PC-3 (cell line): ENCODE measurements at places on chromosomes 1 and 21. TPM values are rescaled to one million over a fixed set of nuclear protein-coding genes. Genes with fewer than 3 reads are reported as not detected.
A peak's percentile ranks its signal among the peaks of the same experiment; 100 is the strongest.

DNA sequence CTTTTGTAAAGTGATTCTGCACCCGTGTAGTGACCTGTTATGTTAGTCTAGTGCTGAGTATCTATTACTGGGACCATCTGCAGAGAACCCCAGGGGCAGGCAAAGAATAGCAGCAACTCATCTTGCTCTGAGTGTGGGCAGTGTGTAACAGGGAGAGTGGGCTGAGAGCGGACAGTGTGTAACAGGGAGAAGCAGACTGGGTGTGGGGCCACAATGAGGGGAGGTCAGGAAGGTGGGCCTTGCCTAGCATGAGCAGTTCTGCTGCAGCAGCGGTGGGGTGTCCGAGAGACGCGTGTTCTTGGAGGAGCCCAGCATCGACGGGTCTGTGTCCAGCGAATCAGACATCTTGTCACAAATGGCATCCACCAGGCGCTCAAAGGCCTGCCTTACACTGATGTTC, 41.2 kb upstream of the NRDC start:
- peaks cover 26% of the 10 kb centered on the region for H3K4me1 ChIP-seq
- DNase-seq, result no peak
- no peak overlapping the region for H3K27ac ChIP-seq
- no peaks in the 10 kb centered on the region for H3K36me3 ChIP-seq

DNA sequence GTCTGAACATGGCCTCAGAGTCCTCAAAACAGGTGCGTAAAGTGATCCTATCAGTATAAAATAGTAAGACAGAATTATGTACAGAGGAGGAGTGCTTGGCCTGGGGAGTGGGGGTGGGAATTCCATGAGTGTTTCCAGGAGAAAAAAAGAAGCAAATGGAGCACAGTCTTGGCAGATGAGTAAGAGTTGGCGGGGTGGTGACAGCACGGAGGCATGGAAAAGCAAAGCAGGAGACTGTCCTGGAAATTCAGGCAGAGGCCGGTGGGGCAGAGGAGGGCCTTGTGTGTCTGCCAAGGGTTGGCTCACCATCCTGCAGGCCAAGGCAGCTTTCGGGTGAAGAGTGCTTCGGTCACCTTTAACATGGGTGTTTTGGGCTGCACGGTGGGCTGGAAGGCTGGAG, 63.4 kb downstream of the OPTC start:
- no peaks in the 10 kb centered on the region for H3K36me3 ChIP-seq
- peak; percentile 88 for DNase-seq
- peak overlapping the region; percentile 97 for H3K27ac ChIP-seq
- H3K4me3 ChIP-seq, result peak overlapping the region; percentile 27; the same call in 1 of the 2 replicates

DNA sequence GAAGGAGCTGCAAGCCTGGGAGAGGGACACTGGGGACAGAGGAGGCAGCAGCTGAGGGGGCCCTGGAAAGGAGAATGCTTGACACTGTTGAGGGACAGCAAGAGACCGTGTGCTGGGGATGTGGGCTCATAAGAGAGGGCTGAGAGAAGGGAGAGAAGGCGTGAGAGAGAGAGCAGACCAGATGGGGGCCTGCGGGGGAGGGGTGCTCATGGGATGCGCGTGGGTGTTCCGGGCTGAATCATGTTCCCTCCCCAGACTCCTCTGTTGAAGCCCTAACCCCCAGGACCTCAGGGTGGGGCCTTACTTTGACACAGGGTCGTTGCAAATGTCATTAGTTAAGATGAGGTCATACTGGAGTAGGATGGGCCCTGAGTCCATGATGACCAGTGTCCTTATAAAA, 40.8 kb downstream of the NTPCR start:
- no peak for DNase-seq
- H3K4me3 ChIP-seq, result no peak overlapping the region
- peaks cover 11% of the 10 kb centered on the region for H3K4me1 ChIP-seq
- H3K27ac ChIP-seq, result no peak overlapping the region

DNA sequence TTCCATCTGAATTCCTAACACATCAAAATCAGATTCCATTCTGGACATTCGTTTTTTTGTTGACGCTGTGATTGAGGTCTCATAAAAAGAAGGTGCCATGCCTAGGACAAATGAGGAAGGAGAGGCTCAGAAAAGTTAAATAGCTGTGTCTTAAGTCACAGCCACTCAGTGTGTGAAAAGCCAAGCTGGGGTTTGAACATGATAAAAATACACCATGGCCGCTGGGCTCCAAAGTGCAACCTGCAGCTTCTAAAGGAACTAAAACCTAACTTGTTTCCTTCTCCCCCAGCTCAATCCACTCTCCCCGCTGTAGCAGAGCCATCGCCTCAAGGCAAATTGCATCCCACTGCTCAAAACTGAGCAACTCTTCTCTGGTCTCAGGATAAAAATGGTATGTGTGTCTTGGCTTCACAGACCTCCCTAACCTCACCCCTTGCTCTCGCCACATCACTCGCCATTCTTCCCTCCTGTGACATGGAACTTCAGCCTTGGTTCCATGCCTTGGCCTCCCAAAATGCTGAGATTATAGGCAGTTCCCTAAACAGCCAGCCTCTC, 22.1 kb upstream of the FAM20B start:
- H3K4me1 ChIP-seq, result 0 out of 2 replicates have a peak, but pooled peaks cover 11% of the 10 kb centered on the region
- H3K36me3 ChIP-seq, result no peaks in the 10 kb centered on the region
- no peak overlapping the region for H3K4me3 ChIP-seq
- no peak overlapping the region for H3K27ac ChIP-seq
- H3K27me3 ChIP-seq, result no peaks in the 10 kb centered on the region
- peak; percentile 1 for DNase-seq

- H3K36me3 ChIP-seq, result no peaks in the 10 kb centered on the region
- peaks cover 56% of the 10 kb centered on the region for H3K27me3 ChIP-seq
- no peak overlapping the region for H3K27ac ChIP-seq
- no peaks in the 10 kb centered on the region for H3K4me1 ChIP-seq
- H3K4me3 ChIP-seq, result no peak overlapping the region
Observed at GRCh38 chr1:2824999-2825398, 23.5 kb upstream of the TTC34 start.

Gene CYP4A22
- not detected in 2 replicates for total RNA-seq

DNA sequence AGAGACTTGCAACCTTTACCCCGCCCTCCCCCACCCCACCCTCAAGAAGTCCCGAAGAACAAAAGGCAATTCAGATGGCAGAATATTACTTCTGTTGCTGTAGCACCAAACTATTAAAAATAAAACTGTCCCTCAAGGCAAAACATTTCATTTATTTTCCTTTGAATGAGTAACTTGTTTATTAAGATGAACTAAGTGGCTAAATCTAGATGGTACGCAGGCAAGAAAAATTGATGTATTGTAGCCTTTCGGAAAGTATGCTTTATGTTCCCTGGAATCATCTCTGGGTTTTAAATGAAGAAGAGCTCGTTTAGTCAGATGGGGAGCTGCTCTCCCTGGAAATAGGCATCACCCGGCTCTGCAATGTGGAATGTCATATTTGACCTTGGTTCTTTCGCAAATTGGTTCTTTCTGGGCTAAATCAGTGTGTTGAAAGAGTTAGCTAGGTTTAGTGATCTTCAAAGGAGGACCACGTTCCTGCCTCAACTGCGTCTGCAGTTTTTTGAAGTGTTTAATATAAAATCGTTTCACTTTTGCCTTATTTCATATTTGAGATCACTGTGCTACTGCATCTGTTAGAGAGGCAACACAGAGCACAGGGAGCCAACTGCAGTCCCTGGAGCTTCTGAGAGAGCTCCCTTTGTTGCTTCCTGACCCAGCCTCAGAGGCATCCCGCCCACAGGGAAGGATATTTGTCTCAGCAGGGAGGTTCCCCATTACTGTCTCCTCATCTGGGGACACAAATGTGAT, 61.8 kb downstream of the KIF26B start:
- H3K36me3 ChIP-seq, result no peaks in the 10 kb centered on the region
- no peak for DNase-seq
- H3K27me3 ChIP-seq, result peaks cover 68% of the 10 kb centered on the region

- peak overlapping the region; percentile 52 for H3K27ac ChIP-seq
- peaks cover 21% of the 10 kb centered on the region for H3K36me3 ChIP-seq
- H3K4me3 ChIP-seq, result no peak overlapping the region
- peaks cover 10% of the 10 kb centered on the region; the same call in 1 of the 2 replicates for H3K4me1 ChIP-seq
Observed at GRCh38 chr21:25997788-25998611, 172.6 kb downstream of the APP start.

- no peak overlapping the region for H3K4me3 ChIP-seq
- no peaks in the 10 kb centered on the region for H3K36me3 ChIP-seq
- no peaks in the 10 kb centered on the region for H3K4me1 ChIP-seq
- no peak overlapping the region for H3K27ac ChIP-seq
- H3K27me3 ChIP-seq, result no peaks in the 10 kb centered on the region
Observed at GRCh38 chr1:2121101-2121691, 71.0 kb downstream of the PRKCZ start.

DNA sequence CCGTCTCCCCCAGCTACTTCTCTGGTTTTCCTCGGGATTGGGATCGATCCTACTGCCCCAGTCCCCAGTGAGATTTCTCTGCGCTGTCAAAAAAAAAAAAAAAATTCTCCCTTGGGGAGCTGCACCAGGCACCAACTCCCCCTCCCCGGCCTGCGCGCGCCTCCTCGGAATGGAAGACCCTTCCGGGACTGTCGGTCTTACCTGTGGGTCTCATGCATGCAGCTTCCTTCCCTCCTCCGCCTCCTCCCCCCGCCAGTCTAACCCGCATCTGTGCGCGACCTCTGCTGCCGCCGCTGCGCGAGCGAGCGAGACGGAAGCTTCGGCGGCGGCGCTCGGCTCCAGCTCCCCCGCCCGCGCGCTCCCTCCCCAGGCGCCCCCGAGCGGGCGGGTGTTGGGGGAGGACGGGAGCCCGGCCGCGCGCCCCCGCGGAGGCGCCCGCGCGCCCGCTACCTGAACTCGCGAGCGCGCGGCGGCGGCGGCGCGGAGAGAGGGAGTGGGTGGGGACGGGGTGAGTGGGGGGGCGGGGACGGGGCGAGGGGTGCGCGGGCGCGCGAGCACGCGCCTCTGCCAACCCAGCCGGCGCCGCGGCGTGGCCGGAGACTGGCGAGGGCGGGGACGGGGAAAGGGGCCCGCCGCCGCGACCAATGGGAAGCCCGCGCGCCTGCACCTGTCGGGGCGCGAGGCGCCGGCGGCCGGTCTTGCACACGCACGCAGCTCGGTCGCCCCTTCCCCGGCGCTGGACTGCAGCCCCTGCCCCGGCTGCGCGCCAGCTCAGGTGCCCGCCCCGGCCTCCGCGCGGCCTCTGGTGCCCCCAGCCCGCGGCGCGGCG, at the start of gene SUSD4:
SUSD4 (minus strand) TSS at position 321 of the 829 bp plus-strand sequence. CDS start 751 bp downstream, outside the sequence.
- peak within 1 kb of the TSS; percentile 74 for H3K4me3 ChIP-seq
- no peak within 1 kb of the TSS for H3K27ac ChIP-seq
- H3K4me1 ChIP-seq, result peaks cover 13% of the 10 kb centered on the region

- H3K27ac ChIP-seq, result no peak overlapping the region
- no peaks in the 10 kb centered on the region for H3K4me1 ChIP-seq
- DNase-seq, result no peak
- no peaks in the 10 kb centered on the region for H3K36me3 ChIP-seq
- no peak overlapping the region for H3K4me3 ChIP-seq
- H3K27me3 ChIP-seq, result no peaks in the 10 kb centered on the region
Observed at GRCh38 chr1:231481289-231481688, 47.2 kb upstream of the TSNAX start.

Gene IL19
- not detected in 2 replicates for total RNA-seq

- H3K27ac ChIP-seq, result peak overlapping the region; percentile 78
- H3K36me3 ChIP-seq, result no peaks in the 10 kb centered on the region
- DNase-seq, result no peak
- H3K27me3 ChIP-seq, result no peaks in the 10 kb centered on the region
Observed at GRCh38 chr1:86703696-86704457, 499 bp upstream of the SH3GLB1 start.

DNA sequence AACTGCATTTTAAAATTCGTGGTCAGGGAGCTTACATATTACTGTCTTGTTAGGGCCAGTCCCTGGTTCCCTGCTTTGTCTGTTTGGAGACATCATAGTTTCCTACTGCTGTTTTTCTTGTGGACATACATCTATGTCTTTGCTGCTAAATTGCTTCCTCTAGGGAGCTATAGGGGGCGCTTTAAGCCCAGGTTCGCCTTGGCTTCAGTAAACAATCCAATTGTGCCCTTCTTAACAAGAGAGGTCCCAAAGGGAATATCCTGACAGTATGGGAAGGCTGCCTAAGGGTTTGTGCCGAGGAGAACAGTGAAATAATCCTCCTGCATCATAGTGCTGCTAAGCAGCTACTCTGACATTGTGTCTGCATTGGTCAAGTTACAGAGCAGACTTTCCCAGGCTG, 112.5 kb downstream of the USH2A start:
- peaks cover 16% of the 10 kb centered on the region for H3K4me1 ChIP-seq
- peak; percentile 86 for DNase-seq
- no peaks in the 10 kb centered on the region for H3K36me3 ChIP-seq
- H3K27me3 ChIP-seq, result no peaks in the 10 kb centered on the region
- no peak overlapping the region for H3K4me3 ChIP-seq

- no peak for DNase-seq
- peak overlapping the region; percentile 48; the same call in 1 of the 2 replicates for H3K27ac ChIP-seq
- H3K4me3 ChIP-seq, result no peak overlapping the region
- no peaks in the 10 kb centered on the region for H3K27me3 ChIP-seq
- H3K4me1 ChIP-seq, result peaks cover 28% of the 10 kb centered on the region
Observed at GRCh38 chr1:119659628-119660027, 11.6 kb upstream of the ZNF697 start.

DNA sequence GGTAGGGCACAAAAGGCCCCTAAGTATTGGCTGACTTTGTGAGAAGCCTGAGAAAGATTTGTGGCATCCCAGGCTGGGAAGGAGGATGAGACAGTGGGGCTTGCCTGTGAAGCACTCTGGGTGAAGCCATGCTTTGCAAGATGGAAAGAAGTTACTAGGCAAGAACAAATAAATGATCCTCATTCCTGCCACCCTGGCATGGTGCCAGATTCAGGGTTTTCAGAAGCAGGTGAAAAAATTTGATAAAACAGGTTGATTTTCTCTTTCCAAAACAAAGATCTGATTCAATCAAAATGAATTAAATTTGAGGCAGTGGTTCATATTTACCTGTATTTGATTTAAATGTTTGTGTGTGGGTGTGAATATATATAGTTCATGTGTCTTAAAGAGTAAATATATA, 386.9 kb upstream of the PROX1 start:
- no peak overlapping the region for H3K27ac ChIP-seq
- H3K36me3 ChIP-seq, result no peaks in the 10 kb centered on the region
- no peak for DNase-seq
- H3K4me1 ChIP-seq, result no peaks in the 10 kb centered on the region
- no peak overlapping the region for H3K4me3 ChIP-seq

GRCh38 chr1:12475530-12475934, 142.5 kb downstream of the DHRS3 start:
- H3K27ac ChIP-seq, result peak overlapping the region; percentile 96
- H3K27me3 ChIP-seq, result no peaks in the 10 kb centered on the region
- H3K36me3 ChIP-seq, result peaks cover 17% of the 10 kb centered on the region
- peak overlapping the region; percentile 1; the same call in 1 of the 2 replicates for H3K4me3 ChIP-seq
- H3K4me1 ChIP-seq, result peaks cover 58% of the 10 kb centered on the region
- DNase-seq, result peak; percentile 90
